ENCODE measurements at places on chromosomes 5 and 9. TPM values are rescaled to one million over a fixed set of nuclear protein-coding genes. Genes with fewer than 3 reads are reported as not detected.

RORB gene
- not detected for polyA plus RNA-seq

TERT gene
- not detected for polyA plus RNA-seq

PKD2L2 gene
- not detected for polyA plus RNA-seq

CCDC183 gene
- not detected for polyA plus RNA-seq

PCDHA3 gene
- not detected for polyA plus RNA-seq

VLDLR gene
- not detected for polyA plus RNA-seq

EPB41L4B gene
- not detected for polyA plus RNA-seq

TEX53 gene
- polyA plus RNA-seq: not detected

NDST1 gene
- 7.5 TPM for polyA plus RNA-seq

SCGB3A2 gene
- polyA plus RNA-seq: 1.3 TPM

GRPEL2 gene
- 2.0 TPM for polyA plus RNA-seq

ZNG1F gene
- 5.6 TPM for polyA plus RNA-seq

C9 gene
- polyA plus RNA-seq: not detected

NXNL2 gene
- not detected for polyA plus RNA-seq

SPINK7 gene
- not detected for polyA plus RNA-seq

DOCK2 gene
- polyA plus RNA-seq: 115 TPM

SLC4A9 gene
- not detected for polyA plus RNA-seq

NME5 gene
- polyA plus RNA-seq: not detected

PPP3R2 gene
- polyA plus RNA-seq: not detected

PCDHB10 gene
- polyA plus RNA-seq: not detected

SLC1A3 gene
- polyA plus RNA-seq: 1.2 TPM

MZB1 gene
- polyA plus RNA-seq: 0.30 TPM

SGCD gene
- not detected for polyA plus RNA-seq

MSMP gene
- not detected for polyA plus RNA-seq

ZDHHC21 gene
- 0.41 TPM for polyA plus RNA-seq

NPR3 gene
- polyA plus RNA-seq: not detected

HMHB1 gene
- not detected for polyA plus RNA-seq

ELAVL2 gene
- not detected for polyA plus RNA-seq

TTC23L gene
- not detected for polyA plus RNA-seq

CER1 gene
- not detected for polyA plus RNA-seq

ANKRD34B gene
- polyA plus RNA-seq: 0.66 TPM

Measured in CD14-positive monocyte (primary cell).